Activated CD8-positive, alpha-beta memory T cell treated with anti-CD3 and anti-CD28 coated beads, Interleukin-2, amount 50 U/mL, for 4 hours (primary cell): ENCODE measurements at places on chromosomes 11 and 22.

DNA sequence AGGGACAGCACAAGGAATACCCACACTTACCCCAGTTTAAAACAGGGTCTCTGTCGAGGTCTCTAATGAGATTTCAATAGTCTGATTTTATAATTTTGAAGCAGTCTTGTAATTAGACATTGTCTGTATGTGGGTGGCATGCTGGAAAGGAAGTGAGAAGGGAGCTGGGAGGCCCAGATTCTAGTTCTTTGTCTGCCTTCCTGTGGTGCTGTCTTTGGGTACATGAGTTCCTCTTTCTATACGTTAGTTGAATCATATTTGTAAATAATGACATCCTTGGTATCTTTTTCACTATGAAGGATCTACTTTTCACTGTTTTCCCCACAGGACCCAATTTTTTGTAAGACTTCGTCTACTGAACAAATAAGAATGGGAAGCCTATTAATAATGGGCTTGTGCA, 42.0 kb upstream of the TENM4 start:
- DNase-seq: no peak

- DNase-seq: no peak
These were observed 573.9 kb upstream of the CADM1 start for GRCh38 chr11:116078101-116078591.

DNA sequence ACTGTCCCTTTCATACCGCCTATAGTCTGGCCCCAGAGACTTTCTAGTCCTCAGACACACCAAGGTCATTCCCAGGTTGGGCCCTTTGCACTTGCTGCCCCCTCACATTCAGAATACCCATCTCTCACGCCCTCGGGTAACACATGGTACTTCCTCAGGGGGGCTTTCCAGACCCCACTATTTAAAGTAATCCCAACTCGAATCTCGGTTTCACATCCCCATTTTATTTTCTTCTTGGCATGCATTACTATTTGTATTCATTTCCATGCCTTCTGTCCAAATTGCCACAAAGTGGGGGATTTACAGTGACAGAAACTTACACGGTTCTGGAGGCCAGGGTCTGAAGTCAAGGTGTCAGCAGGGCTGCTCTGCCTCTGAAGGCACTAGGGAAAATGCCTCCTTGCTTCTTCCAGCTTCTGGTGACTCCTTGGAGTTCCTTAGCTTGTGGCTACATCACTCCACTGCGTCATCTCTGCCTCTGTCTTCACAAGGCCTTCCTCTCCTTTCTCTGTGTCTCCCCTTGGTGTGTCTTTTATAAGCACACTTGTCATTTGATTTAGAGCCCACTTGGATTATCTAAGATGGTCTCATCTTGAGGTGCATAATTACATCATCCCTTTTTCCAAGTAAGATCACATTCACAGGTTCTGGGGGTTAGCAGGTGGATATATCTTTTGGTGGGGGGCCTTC, 15.1 kb downstream of the RCN1 start:
- DNase-seq: no peak

- no peak for DNase-seq
These were observed 438.4 kb upstream of the CHORDC1 start for GRCh38 chr11:90661233-90661632.

DNA sequence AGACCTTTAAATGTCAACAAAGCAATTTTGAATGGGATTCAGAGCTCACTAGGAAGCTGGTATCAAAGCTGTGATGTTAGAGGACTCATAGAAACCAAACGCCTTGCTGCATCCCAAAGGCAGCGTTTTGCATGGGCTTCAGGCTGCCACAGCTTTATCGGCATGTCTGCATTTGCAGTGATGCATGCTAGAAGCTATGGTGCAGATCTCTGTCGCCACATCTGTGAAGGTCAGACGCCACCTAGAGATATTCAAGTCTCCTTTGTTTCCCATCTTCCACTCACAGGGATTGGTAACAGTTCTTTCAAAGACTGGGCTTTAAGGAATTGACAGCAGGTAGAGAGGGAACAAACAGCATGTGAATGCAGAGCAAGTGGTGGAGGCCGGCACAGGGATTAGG, 47.8 kb downstream of the NTM start:
- no peak for DNase-seq

DNA sequence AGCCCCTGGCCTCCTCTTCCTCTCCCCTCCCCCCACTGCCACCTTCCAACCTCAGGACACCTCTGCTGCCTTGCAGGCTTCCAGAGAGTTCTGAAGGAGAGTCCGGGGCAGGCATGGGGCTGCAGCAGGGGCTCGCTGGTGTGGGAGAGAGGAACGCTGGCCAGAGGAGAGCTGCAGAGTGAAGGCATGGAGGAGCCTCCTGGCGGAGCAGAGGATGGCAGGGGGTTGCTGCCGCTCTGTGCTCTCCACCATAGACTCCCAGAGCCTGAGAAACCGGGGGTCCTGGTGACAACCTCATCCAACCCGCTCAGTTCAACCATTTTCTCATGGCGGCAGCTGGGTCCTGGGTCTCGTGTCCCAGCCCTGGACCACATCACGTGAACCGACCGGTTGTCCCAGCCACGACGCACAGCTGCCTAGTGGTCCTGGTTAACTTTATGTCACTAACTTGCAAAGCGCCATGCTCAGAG, 17.5 kb downstream of the MRGPRG start:
- peak; percentile 12 for DNase-seq

DNA sequence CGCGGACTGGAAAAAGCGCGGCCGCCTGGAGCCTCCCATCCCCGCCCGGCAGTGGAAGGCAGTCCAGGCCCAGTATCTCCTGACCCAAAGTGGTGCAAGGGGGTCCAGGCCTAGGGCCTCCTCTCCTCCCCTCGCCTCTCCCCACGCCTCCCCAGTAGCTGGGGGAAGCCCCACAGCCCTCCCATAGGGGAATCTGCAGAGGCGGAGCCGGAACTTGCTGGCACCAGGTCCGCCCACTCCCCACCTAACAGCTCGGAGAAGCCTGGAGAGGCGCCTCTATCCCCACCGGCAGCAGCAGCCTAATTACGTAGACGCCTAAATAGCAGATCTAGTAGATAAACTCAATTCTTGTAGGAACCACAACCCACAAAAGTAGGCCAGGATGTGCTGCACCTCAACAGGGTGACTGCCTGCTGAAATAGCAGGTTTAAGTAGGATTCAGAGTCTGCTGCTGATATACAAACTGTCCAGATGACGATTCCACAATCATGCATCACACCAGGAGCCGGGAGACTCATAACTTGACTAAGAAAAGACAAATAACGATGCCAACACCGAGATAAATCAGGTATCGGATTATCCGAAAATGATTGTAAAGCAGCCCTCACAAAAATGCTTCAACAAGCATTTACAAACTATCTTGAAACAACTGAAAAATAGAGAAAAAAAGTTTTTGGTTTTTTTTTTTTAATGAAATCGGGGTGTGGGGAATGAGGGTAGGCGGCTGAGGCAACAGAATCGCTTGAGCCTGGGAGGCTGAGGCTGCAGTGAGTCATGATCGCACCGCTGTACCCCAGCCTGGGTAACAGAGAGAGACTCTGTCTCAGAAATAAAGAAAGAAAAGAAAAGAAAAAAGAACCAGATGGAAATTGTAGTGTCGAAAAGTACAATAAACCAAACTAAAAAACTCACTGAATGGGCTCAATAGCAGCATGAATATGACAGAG, 11.4 kb upstream of the BRD1 start:
- peak; percentile 86 for DNase-seq

GRCh38 chr11:120255519-120255866, 15.6 kb downstream of the POU2F3 start:
- no peak for DNase-seq

- no peak for DNase-seq
These were observed 24.9 kb upstream of the GNB1L start for GRCh38 chr22:19879643-19879991.

GRCh38 chr22:23078462-23078787, 8.1 kb downstream of the GNAZ start:
- DNase-seq: no peak

- DNase-seq: no peak
These were observed 563 bp downstream of the MDK start for GRCh38 chr11:46381819-46382645.

DNA sequence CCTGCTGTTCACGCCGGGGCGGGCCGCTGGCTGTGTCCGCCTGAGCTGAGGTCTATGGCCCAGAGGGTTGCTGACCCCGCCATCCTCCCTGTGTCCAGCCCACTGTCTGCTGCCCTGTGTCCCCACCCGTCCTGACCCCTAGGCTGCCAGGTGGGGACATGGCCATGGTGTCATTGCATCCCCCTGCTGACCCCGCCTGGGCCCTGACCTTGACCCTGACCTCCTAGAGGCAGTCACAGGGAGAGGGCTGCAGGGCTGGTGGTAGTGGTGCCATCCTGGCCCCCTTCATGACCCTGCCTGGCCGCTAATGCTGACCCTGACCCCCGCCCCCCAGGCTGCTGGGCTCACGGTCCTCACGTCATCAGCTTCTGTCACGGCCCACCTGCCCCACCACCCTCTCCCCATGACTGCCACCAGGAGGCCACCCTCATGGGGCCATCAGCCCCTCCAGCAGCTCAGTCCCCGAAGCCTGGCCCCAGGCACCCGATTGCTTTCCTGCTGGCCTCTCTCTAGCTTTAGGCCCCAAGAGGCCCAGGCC, 285.9 kb downstream of the BRD1 start:
- DNase-seq: no peak

DNA sequence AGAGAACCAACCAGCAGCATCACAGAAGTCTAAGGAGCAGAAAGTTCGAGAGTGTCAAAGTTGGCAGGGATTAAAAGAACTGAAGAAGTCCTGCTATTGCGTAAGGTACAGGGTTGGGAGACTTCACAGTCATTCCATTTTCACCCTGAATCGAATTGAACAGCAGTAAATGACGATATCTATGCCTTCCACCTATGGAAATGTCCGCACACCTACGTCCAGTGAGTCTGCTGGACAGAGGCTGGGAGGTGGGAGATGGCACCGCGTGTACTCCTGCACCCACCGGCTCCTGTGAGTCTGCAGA, 116.7 kb downstream of the MICAL3 start:
- no peak for DNase-seq

- no peak for DNase-seq
These were observed 25.2 kb upstream of the MICALL1 start for GRCh38 chr22:37880668-37881440.

GRCh38 chr22:21455334-21456089, 11.7 kb upstream of the TMEM191C start:
- DNase-seq: peak; percentile 8

DNA sequence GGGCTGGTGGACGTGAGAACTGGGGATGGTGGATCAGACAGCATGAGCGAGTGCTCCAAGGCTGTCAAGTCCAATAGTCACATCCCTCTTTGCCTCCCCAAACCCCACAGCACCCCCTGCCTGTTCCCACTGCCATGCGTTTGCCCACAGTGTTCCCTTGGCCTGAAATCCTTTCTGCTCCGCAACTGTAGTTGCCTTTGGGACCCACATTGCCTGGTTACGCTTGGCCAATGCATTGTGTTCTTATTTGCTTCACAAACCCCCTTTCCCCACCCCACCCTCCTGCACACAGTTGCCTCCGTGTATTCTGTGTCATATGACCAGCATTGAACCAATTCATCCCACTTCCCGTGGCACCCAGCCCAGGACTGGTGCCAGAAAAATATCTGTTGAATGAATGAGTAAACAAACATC, 2.1 kb upstream of the KIAA0930 start:
- no peak for DNase-seq

DNA sequence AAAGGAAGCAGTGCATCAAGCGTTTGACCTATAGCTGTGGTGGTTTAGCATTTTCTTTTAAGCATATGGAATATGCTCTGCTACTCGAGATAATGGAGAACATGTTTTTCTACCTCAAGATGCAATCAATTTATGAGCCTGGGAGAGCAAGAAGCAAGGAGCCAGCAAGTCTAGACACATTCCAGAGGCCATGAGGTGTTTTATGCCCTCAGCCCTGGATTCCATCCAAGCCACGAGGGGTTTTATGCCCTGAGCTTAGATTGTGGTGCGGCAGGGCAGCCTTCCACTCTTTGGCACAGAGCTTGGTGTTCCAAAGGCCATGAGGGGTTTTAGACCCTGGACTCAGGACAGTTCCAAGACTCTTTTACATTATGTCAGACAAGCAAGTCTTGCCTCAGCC, 11.7 kb upstream of the DNAJB13 start:
- DNase-seq: no peak

- no peak for DNase-seq
These were observed 72.5 kb upstream of the AMPD3 start for GRCh38 chr11:10382518-10382917.

DNA sequence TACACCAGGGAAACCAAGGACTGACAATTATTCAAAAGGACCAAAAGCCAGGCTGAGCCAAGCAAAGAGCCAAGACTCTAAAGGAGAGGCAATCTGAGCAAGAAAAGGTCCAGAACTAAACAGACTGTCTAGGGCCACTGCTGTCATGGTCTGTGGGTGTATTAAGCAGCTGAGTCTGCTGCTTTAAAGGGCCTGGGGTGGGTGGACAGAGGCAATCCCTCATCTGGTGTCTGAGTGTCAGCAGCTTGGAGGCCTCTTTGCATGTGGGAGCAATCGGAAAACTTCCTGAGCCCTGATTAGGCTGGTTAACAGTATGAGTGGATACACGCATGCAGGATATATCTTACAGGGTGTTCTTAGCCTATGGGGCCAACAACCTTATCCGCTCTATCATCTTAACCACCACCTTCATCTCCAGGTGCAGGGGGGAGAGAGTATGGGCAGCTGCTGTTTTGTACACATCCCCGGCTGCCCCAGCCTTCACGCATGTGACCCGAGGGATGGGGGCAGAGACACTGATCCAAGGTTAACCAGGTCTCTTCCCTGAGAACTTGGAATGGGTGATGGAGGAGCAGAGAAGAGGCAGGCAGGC, 67.5 kb upstream of the TIMP3 start:
- no peak for DNase-seq
